Activated CD8-positive, alpha-beta memory T cell treated with anti-CD3 and anti-CD28 coated beads for 1 hour (primary cell): ENCODE measurements at places on chromosomes 7 and 10.

- no peak for DNase-seq
Observed at GRCh38 chr7:70212281-70212680, 614.0 kb downstream of the AUTS2 start.

- DNase-seq: no peak
Observed at GRCh38 chr7:38736138-38736537, 105.0 kb upstream of the AMPH start.

DNA sequence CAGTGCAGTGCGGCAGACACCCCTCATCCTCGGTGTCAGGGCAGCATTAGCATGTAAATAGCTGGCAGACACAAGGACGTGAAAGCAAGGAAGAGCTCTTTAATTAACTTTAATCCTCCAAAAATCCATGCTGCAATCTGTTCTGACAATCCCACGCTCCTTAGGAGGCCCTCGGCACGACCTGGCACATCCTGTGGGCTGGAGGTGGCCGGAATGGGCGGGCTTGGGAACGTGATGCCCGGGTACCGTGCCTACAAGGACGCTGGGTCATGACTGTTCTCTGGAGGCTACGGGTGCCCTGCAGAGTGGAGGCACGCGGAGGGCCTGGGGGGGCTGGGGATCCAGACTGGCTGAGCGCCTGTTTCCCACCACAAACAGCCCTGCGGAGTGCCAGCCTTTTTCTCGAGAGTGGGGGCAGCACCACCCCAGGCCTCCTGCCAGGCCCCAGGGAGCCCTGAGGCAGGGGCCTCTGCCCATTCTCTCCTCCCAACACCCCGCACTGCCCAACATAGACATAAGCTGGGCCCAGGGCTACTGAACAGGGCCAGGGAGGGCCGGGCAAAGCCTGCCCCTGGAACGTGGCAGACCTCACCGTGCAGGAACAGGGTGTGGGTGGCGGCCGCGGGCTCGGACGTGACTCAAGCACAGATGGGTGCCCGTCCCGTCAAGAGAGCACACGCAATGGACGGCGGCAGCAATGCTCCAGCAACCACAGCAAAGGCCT is 189.3 kb downstream of the MAD1L1 start:
- DNase-seq: no peak

GRCh38 chr7:97401398-97401797 is 283.9 kb downstream of the SDHAF3 start:
- no peak for DNase-seq

- no peak for DNase-seq
Observed at GRCh38 chr10:132359305-132360040, 27.5 kb downstream of the LRRC27 start.

DNA sequence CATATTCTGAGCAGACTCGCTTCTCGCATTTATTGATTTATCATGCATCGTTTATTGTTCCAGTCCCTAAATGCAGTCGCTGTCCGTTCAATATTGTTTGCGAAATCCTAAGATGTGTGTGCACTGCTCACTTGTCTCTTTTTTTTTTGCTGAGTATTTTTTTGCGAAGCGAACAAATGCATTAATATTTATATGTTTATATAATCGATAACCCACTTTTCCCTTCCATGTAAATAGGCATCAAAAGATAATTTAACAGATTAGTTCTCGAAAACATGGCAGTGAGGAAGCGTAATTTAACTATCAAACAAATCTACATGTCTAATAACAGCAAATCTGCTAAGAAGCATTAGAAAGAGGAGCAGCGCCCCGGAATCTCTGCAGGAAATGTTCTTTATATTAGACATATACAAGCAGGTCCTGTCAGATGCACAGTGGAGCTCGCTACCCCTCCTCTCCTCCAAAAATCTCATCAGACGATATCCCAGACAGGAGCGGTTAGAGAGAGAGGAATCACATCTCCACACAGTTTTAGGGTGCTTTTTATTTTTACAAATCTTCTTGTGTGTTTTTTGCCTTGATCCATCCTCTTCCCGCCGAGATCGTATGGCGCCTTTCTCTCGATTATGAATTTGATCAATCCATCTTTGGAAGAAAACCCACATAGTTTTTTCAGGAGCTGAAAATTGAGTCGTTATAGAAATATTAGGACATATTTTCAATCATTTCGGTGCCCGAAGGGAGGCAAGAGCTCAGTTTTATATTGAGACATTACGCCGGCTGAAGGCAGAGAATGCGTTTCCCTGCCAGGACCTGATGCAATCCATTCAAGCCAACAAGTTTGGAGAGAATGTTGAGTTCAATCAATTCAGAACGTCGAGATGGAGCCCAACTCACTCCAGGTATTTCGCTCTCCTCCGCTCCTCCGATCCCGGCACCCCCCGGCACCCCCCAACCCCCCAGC is at the start of gene ARID5B:
Gene ARID5B (plus strand): TSS at position 871 of the 964 bp plus-strand sequence. CDS start 11 bp downstream, at position 882.
- DNase-seq: no peak

- no peak for DNase-seq
Observed at GRCh38 chr7:139682136-139683013, 95.4 kb downstream of the HIPK2 start.

- DNase-seq: no peak
Observed at GRCh38 chr10:132548869-132549268, 11.3 kb downstream of the INPP5A start.

DNA sequence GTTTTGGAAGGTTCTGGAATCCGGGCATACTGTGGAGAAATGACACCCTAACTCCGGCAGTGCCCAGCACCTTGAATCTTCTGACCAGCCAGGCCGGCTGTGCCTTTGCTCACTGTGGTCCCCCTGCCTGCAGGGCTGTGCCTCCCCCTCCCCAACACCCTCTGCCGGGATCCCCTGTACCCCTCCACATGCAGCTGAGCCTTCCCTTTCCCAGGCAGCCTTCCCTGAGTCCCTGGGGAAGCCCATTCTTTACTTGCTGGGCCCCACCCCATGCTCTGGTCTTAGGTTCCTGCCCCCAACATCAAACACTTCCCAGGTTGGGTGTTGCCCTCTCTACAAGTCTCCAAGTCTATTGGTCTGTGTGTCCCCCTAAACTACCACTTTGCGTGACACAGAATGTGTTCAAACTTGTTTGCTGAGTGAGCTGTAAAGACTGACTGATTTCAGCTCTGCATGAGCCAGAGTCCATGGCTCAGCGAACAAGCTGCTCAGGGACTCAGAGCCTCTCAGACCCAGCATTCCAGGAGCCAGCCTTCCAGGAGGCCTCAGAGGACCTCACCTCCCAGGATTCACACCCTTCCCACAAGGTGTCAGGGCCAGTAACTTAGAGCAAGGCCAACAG is 31.6 kb downstream of the CALML5 start:
- DNase-seq: no peak

DNA sequence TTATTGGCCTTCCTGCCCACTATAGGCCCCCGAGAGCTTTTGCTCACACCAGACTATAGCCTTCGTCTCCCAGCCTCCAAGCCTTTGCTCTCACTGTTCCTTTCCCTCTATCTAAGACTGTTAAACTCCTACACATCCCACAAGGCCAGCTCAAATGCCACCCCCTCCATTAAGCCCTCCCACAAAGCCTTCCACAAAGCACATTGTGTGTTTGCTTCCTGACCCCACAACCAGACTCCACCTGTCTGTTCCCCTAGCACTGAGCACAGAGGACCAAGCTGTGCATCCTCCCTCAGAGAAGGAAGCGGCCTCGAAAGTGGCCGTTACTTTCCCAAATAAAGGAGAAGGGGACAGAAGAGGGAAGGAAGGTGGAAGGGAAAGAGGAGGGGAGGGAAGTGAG is 1.3 kb downstream of the LOXL4 start:
- DNase-seq: no peak

GRCh38 chr10:77500754-77501151 is 136.9 kb downstream of the KCNMA1 start:
- DNase-seq: no peak

DNA sequence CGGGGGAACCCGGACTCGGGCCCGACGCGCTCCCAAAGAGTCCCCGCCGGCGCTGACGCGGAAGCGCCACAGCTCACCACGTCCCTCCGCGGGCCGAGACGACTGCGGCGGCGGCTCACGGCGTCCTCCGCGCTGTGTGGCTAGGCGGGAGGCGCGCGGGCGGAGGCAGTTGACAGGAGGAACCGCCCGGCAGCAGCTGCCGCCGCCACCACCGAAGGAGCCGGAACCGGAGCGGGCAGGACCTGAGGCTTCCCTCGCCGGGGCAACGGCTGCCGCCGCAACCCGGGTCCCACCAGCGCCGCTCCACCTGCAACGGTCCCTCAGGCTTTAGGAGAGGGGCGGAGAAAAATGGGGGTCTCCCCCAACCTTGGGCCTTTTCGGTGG is 334 bp downstream of the ZNF800 start:
- no peak for DNase-seq

DNA sequence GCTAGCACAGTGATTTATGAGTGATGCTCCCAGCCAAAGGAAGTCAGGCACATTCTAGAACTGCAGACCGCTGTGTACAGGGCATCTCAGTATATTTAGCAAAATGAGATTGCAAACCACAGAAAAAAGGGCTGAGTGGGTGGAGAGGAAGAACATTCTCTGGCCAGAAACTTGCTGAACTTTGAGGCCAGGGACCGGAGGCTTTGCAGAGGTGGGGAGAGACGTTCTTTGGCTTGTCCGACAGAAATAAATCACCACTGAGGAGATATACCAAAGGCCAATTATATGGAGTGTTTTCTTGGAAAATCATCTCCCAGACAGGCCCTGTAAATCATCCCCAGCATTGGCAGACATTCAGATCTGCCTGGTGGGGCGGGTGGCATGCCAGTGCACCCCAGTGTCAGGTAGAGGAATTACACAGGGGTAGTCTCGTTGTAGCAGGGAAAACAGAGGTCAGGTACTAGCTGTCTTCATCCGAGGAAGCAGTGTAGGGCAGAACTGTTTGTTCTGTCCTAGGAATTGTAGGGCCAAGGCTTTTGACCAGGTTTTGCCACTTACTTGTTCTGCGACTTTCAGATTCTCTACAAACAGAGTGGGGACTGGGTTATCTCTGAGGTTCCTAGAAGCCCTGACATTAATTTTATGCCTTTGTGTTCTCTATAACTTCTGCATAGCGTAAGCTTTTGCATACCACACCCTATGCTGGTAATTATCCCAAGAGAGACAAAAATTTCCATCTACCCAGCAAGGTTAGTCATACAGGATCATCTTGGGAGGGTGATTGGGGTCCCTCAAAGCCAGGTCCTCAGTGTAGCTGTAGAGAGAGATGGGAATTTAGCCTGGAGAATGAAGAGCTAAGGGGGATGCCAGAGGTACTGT is 655.6 kb downstream of the LRMDA start:
- DNase-seq: no peak

GRCh38 chr10:115674496-115674895 is 581.3 kb downstream of the ATRNL1 start:
- no peak for DNase-seq

DNA sequence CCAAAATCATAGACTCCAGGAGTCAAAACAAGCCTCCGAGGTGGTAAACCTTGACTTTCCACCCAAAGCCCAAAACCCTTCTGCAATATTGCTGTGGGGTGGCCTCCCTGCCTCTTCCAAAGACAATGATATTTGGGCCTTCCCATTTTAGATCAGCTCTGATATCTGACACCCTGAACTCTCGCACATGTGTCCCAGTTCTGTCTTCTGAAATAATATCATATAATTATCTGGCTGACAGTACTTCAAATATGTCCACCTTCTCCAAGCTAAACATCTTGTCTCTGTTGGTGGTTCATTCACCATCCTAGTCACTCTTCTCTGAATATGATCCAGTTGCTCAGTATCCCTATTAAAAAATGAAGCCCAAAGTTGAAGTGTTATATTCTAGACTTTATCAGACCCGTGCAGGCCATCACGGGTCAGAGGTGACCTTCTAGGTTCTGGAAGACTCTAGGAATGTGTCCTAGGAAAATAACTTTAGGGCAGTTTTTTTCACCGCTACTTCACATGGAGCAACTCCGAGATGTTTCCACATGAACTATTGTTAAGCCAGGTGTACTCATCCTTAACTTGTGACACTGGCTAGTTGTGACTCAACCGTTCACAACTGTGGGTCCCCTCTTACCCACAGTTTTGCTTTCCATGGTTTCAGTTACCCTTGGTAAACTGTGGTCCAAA is 6.3 kb downstream of the TECTB start:
- DNase-seq: no peak

- DNase-seq: no peak
Observed at GRCh38 chr7:1134951-1135350, 25.0 kb downstream of the ZFAND2A start.

DNA sequence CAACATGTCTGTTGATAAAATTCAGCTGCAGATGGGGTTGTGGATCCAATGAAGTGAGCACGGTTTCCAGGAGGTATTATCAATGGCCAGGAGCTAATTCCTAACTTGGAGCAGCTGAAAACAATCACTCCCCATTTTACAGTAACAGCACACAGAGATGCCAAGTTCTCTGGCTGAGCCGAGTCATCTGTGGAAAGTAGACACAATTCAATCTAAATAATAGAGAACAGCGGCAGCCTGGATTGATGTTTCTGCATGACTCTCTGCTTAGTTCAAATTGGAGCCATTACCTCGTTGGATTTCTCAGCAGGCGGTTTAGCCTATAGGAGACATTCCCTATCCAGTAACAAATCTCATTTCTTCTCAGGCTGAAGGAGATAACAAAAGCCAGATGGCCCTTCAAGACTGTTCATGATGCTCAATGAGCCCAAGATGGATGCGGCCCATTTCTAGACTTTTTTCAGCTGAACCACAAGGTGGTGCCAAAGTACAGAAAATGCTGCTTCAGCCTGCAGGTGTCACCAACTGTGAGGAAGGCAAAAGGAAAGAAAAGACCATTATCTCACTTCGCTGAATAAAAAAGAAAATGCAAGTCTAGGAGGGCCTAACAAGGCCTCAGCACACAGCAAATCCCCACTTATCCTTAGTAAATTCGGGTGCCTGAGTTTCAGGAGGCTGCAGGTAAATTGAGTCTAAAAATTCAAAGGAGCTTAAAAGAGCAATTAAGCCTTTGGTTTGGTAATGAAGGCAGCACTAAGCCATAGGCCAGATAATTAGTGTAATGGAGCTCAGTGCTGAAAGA is 83.7 kb downstream of the SLC16A9 start:
- DNase-seq: no peak

DNA sequence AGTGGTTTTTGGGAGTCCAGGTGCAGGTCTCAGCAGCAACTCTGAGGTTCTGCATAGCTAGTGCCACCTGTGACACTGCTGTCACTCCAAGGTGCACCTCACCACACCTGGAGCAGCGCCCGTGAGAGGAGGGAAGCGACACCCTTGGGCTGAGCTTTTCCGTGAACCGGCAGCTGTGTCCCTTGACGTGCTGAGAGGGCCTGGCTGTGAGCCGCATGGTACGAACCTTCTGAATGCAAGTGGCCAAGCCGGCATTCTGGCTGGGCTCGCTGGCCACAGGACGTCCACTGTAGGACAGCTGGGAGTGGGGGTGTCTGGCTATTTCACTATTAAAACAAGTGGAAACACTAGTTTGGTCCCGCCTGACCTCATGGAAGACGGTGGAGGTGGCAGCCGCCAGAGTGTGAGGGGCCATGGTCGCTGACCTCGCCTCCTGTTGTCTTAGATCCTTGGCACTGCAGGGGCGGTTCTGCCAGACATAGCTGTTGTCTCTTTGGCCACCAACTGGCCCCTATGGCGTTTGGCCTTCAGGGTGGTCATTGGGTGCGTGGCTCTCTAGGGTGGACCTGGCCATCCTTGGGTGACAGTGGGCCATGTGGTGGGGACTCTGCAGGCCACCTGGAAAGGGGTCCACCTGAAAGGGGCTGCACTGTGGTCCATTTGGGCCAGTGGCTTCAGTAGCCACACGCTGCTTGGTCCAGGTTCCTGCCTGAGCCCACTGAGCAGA is 12.9 kb downstream of the INPP5A start:
- no peak for DNase-seq
